Left ventricle myocardium superior (tissue), 1 donor: ENCODE measurements at places on chromosomes 6 and 20. TPM values are rescaled to one million over a fixed set of nuclear protein-coding genes. Genes with fewer than 3 reads are reported as not detected.
A peak's percentile ranks its signal among the peaks of the same experiment; 100 is the strongest.

RSPH4A gene
- 0.17 TPM for total RNA-seq

PGC gene
- not detected for total RNA-seq

RBL1 gene
- total RNA-seq: 4.9 TPM

GRCh38 chr6:118260833-118261232, 287.3 kb upstream of the PLN start:
- DNase-seq: no peak

- peak; percentile 90 for DNase-seq
Observed at GRCh38 chr20:36861875-36862801, 13.8 kb upstream of the TLDC2 start.

DNA sequence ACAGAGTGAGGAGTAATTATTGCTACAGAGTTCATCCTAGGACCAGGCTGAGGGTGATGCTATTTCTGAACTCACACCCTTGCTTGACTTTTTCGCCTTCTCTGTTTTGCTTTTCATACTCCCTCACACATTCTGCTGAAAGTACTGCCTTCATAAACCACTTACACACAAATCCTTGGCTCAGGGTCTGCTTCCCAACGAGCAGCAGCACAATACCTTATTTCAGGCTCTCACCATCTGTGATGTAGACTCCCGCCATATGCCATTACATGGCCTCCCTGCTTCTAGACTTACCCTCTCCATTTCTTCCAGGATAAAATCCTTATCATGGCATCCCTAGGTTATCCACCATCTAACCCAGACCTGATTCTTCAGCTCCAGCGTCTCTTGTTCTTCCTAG, 321.3 kb upstream of the SPTLC3 start:
- no peak for DNase-seq

GRCh38 chr6:26270903-26271667, 93.9 kb upstream of the BTN3A2 start:
- peak; percentile 47 for DNase-seq

DNA sequence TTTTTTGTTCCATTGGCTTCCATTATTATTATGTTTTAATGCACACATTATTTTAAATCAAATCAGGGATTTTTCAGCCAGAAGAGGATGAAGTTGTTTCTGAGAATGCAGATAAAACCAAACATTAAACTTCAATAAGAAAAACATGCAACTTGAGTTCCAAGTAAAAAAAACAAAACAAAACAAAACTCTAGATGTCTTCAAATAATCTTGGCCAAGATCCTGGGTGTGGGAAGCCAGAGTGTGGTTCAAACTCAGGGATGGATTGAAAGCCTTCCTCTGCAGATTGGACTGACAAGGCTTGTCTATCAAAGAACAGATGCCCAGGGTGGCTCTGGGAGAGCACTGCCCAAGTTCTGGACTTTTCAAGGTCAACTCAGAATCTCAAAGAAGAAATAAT, 134.1 kb downstream of the LCA5 start:
- no peak for DNase-seq

- DNase-seq: peak; percentile 56
Observed at GRCh38 chr20:41135187-41135887, 2.0 kb upstream of the PLCG1 start.

GRCh38 chr6:43695967-43696291, 8.3 kb upstream of the MRPS18A start:
- DNase-seq: no peak

GRCh38 chr20:48129345-48129942, 344.2 kb upstream of the SULF2 start:
- DNase-seq: no peak

DNA sequence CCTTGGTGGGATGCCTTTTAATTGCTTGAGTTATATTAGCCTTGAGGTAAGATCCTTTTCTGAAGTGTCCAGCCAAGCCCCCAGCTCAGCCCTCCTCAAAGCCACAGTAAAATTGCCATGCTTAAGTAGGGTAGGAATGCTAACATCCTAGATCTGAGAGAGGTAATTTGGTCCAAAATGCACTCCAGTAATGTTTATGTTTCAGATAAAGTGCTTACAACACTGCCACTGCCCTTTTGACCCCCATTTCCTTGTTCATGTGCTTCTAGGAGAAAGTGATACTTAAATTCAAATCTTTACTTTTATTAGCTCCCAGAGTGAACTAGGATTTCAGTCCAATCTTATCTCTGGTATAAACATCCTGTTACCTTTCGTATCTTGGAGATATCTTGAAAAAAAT, 318.0 kb downstream of the BMP2 start:
- DNase-seq: no peak
